ENCODE measurements at places on chromosomes 3 and 15.

- no peak for DNase-seq
Measured at GRCh38 chr3:28000608-28001007, 240.8 kb upstream of the CMC1 start.

DNA sequence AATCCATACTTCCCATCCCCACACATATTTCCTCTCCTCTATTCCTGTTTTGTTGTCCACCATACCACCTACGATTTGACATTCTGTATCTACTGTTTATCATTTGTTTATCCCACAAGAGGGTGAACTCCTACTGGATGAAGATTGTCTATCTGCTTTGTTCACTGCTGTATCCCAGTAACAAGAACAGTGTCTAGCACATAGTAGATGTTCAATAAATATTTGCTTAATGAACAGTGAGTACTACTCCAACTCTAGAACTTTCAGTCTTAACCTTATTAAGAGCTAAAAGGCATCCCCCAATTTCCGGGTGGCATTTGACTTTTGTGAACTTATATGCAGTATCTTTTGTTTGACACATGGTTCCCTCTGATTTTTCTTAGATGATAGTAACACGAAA is 1.3 kb downstream of the PYGO1 start:
- no peak for DNase-seq

DNA sequence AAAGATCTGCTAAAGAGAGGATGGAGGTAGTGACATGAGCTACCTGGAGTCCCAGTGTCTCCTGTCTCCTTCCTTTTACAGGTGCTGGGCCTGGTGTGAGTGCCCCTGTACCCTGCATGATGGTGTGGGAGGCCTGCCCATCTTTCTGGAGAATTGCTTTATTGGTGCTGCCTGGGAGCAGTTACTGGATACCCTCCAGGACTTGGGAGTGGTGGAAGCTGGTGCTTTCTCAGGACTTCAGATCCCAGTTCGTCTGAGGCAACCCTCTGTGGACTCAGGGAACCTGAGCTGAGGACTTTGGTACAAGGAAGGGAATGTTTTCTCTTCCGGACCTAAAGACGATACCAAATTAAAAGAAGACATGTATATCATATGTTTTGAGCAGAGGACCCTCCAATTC is 18.3 kb upstream of the NUDT16 start:
- DNase-seq, result no peak

GRCh38 chr15:42034628-42035434 is 14.0 kb upstream of the PLA2G4E start:
- no peak for DNase-seq

- DNase-seq, result no peak
Measured at GRCh38 chr3:152197451-152197850, 71.3 kb upstream of the MBNL1 start.

GRCh38 chr15:68375191-68375631 is 56.8 kb downstream of the ITGA11 start:
- no peak for DNase-seq

DNA sequence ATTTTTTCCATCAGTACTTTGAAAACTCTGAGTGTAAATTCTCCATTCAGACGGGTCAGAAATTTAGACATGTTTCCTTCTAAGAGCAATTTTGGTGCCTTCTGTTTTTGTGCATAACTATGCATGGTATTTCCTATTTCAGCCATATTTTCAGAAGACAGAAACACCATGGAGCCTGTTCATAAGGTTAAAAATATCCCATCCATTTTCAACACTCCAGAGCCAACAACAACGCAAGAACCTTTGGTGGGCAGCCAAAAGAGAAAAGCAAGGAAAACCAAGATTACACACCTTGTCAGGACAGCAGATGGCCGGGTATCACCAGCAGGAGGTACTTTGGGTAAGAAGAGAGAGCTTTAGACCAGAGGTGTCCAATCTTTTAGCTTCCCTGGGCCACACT is 275.6 kb downstream of the BBX start:
- no peak for DNase-seq

DNA sequence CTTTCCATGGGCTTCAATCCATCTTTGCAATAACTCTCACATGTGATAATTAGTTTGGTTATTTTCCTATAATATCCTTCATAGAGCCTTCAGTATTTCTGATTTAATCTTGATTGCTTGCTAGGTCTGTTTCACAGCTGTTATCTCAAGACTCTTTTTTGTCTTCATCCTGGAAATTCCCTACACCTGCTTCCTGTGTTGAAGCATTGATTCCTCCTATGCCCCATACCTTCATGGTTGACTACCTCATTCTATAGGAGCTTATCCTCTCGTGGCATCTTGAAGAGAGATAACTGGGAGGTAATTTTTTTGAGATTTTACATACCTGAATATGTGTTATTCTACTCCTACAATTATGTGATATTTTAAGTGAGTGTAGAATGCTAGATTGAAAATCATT is 26.7 kb downstream of the PIK3CA start:
- no peak for DNase-seq

- DNase-seq, result no peak
Measured at GRCh38 chr15:65285291-65286068, 1.2 kb downstream of the PARP16 start.

DNA sequence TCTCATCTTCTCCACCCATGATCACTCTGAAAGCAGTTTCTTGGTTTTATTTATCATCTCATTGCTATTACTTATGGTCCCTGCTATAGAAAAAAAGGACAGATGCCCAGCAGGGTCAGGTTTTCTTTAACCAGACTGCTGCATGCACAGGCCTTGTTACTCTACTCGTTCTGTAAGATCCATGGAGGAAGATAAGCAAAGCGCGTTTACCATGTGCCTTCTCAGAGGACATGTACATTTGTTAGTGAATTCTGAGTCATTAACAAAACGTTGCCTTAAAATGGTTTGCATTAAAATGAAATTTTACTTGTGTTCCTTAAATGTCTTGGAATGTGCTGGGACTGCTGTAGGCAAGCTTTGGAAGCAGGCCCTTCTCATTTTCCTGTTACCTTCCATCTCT is 657.3 kb upstream of the KCNMB2 start:
- DNase-seq, result no peak

DNA sequence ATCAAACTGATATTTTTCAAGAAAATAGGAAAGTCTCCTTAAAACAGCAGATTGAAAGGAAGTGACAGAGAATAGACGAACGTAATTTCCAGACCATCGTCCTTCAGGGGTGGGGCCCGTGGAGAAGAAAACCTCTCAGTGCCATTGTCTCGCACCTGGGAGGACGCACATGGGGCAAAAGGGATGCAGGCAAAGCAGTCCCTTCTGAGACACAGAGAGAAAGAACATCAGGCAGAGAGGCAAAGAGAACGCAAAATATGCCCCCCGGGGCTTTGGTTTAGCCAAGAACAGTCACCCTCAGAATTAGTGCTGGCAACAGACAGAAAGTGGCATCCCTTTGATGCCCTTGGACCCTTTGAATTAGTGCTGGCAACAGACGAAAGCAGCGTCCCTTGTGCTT is 37.0 kb downstream of the MUC20 start:
- DNase-seq, result no peak

GRCh38 chr3:112606098-112606497 is 34.8 kb downstream of the CCDC80 start:
- no peak for DNase-seq

GRCh38 chr15:69712991-69713390 is 260.4 kb downstream of the RPLP1 start:
- no peak for DNase-seq

- no peak for DNase-seq
Measured at GRCh38 chr15:96363707-96364106, 33.2 kb downstream of the NR2F2 start.

GRCh38 chr15:26438718-26439117 is 334.1 kb downstream of the GABRB3 start:
- DNase-seq, result no peak

DNA sequence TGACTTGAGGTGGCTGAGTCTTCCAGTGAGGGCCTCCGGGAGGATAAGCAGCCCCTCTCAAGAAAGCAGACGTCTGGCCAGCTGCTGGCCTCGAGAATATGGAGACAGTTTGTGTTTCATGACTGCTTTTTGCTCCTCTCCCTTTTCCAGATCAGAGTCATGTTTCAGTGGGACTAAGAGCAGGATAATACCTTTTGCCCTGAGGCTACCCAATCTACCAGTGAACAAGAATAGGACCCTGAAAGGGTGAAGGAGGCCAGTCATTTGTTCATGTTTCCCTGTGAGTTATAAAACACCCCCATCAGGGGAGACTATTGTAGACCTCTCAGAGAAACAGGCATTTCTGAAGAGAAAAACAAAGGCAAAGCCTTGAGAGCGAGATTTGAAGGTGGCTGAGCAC is 137.4 kb downstream of the RYR3 start:
- DNase-seq, result no peak

- DNase-seq, result no peak
Measured at GRCh38 chr15:42775416-42775815, 38.5 kb upstream of the CDAN1 start.

- DNase-seq, result no peak
Measured at GRCh38 chr3:30102356-30102755, 504.0 kb upstream of the TGFBR2 start.

DNA sequence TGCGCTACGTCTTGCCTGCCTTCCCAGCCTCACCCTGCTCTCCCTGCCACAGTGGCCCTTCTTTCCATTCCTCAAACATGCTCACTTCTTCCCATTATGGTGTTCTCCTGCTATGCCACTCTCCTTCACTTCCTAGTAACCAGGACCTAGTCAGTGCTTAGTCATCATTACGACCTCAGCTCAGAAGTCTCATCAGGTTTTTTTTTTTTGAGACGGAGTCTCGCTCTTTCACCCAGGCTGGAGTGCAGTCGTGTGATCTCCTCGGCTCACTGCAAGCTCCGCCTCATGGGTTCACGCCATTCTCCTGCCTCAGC is 149.5 kb downstream of the GREM1 start:
- no peak for DNase-seq

DNA sequence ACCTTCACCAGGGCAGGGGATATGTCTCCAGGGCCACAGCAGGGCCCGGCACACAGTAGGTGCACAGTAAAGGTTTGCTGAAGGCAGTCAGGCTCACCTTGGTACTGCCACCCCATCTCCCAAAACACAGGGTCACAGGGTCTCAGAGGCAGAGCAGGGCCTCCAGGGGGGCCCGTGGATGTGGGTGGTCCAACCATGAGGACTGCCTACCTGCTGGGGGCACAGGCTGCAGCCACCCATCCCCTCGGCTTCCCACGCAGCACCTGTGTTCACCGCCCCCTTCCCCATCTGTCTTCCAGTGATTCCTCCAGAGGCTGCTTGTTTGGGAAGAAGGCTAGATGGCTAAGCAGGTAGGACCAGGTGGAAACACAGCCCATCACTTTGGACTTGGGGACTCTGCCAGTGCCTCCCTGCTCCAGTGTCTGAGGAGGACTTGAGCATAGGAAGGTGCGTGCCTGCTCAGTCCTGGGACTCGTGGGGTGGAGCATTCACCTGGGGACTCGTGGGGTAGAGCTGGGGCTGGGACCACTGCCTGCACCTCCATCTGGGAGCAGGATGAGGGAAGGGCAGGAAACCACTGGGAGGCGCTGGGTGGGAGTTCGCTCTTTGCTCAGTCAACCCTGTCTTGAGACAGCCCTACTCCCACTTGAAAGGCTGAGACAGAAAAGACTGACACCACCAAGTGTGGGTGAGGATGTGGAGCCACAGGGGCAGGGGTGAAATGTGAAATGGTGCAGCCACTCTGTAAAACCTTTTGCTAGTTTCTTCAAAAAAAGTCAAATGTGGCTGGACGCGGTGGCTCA is 18.8 kb upstream of the PLXND1 start:
- DNase-seq, result no peak

DNA sequence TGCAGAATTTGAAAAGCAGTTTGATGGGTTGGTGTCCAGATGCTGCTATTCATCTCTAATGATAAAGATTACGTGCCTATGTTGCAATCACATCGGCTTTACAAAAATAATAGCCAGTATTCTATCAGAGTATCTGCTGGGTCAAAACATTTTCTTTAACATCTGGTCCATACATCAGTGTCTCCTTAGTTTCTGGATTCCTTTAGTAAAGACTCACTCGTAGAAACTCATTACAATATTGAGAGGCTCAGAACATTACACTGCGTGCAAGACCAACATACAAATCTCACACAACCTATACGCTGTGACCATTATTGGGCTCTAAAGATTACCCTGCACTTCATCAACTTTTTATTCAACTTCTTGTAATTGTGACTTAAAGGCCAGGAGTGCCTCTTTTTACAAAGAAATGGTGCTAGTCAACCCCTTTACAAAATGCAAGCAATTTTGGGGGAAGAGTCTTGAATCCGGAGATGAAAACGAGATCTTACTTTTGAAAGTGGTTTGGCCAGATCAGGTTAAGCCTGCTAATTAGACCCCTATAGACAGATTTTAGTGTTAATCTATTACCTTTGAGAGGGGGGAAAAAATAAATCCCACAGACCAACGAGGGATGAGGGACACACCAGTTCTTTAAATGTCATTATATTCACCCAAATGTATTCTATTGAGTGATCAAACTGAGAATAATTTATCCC is 2.9 kb downstream of the TRA2B start:
- no peak for DNase-seq

- no peak for DNase-seq
Measured at GRCh38 chr15:54014067-54014655, 35.9 kb downstream of the UNC13C start.

- no peak for DNase-seq
Measured at GRCh38 chr15:49116108-49116857, 39.1 kb downstream of the COPS2 start.

DNA sequence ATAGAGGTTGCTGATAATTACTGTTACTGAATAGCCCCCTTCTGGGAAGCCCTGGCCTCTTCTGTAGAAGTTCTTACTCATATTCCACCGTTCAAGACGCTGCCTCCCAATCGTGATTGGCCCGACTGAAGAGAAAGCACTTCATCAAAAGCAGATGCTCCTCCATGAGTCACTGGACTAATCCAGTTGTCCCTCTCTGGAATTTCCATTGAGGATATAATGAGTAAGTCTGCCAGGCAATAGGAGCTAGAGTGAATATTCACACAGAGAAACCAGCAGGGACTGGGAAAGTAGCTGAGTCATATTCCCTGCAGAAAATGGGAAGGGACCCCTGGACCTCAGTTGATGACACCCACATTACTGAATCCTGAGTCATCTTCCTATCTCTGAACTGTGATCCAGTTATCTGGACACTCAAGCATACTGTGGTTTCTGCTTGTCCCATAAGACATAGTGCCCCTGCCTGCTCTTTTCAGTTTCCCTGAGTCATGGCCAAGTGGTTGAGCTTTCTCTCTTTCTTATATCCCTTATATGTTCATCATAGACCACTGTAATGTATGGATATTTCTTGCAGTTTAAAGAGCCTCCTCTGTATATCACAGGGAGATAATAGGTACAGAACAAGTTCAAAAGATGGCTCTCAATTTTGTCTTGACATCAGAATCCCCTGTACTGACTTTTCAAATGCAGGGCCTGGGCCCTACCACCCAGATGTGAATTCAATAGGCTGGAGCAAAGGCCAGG is 151.2 kb upstream of the CDIN1 start:
- DNase-seq, result no peak

GRCh38 chr15:51505251-51505650 is 117.3 kb downstream of the DMXL2 start:
- no peak for DNase-seq

DNA sequence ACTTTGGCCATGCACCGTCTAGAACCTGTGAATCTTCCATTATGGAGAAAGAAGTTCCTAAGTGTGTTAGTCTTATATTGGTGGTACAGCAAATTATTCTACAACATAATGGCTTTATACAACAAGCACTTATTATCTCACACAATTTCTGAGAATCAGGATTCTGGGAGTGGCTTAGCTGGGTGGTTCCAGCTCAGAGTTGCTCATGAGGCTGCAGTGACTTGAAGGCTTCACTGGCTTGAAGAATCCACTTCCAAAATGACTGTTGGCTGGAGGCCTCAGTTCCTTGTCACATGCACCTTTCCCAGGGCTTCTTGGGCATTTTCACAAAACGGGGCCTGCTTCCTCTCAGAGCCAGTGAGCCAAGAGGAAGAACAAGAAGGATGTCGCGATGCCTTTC is 82.3 kb upstream of the RNF7 start:
- DNase-seq, result no peak

Measured in T-helper 1 cell (primary cell).